Muscle of arm (tissue), 14 donors: ENCODE measurements at places on chromosomes 13 and 19.
A peak's percentile ranks its signal among the peaks of the same experiment; 100 is the strongest.

- no peak for DNase-seq
Observed at GRCh38 chr19:16088351-16089009, 12.2 kb downstream of the TPM4 start.

- DNase-seq = no peak
Observed at GRCh38 chr13:106143930-106144709, 391.3 kb downstream of the EFNB2 start.

GRCh38 chr13:66322193-66322740, 907.9 kb downstream of the PCDH9 start:
- DNase-seq = no peak

- DNase-seq = no peak
Observed at GRCh38 chr13:111213964-111214726, 99.0 kb downstream of the ARHGEF7 start.

GRCh38 chr13:71320452-71320851, 546.6 kb downstream of the DACH1 start:
- no peak for DNase-seq

GRCh38 chr13:113952983-113953520, 20.8 kb downstream of the C13orf46 start:
- no peak for DNase-seq

DNA sequence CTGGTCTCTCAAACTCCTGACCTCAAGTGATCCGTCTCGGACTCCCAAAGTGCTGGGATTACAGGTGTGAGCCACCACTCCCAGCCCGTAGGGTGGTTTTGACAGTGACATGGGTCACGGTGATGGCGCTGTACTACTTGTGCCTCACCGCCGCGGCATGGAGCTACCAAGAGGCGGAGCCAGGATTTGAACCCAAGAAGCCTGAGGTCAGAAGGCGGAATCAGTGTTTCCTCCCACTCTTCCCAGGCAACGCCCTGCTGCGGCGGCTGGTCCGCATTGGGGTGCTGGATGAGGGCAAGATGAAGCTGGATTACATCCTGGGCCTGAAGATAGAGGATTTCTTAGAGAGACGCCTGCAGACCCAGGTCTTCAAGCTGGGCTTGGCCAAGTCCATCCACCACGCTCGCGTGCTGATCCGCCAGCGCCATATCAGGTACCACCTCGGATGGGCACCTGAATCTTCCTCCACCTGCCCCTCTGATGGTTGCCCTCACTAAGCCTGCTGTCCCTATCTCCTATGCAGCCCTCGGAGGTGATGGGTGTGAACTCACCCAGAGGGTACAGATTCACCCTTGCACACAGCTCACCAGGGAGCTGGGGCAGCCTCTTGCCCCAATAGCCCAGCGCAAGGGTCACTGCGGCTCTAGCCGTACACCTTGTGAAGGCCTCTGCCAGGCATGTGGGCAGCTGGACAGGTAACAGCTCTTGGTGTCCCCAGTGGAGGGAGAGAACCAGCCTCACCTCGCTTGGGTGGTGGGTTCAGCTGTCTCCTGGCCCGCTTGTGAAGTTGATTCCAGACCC, 5.6 kb downstream of the RPS9 start:
- DNase-seq = no peak

- DNase-seq = peak; percentile 90
Observed at GRCh38 chr19:6610934-6611852, 20.2 kb upstream of the CD70 start.

DNA sequence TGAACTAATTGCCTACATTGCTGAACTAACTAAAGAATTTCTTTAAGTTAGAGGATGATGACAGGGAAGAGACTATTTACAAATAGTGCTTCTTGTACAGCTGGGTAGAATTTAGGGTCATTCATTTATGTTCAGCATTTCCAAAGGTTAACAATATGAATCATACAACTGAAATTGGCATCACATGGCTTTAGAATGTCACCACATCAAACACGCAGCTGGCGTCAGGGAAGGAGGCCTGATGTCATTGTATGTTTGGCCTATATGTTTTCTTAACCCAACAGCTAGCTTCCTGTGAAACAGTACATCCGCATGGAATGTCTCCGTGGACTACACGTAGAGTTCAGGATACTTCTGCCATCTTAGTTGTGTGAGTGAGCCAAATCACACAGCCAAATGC, 99.0 kb upstream of the TNFSF11 start:
- no peak for DNase-seq

GRCh38 chr13:40922437-40923040, 96.6 kb downstream of the ELF1 start:
- DNase-seq = no peak

DNA sequence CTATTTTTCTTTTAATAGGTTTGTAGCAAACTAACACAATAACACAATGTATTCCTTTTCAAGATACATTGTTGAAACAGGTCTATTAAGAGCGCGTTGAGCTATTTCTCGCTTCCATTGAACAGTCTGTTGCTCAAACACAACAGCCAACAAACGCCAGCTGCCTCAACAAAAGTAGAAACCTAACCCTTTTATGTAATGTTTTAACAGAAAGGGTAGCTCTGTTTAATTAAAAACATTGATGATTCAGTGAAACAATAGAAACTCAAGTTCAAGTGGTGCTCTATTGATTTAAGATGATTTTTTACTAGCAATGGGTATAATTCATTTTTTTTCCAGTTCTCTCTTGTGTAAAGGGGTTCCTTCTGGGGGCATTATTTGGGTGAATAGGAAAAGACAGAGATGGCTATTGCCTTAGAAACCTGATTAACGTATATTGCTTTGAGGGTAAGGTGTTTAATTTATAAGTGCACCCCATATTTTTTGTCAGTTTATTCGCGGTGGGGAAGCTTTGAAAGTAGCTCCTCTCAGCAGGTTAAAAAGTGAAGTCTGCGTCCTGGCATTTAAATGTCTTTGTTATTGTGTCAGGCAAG, 14.9 kb downstream of the ZIC2 start:
- no peak for DNase-seq
